ENCODE measurements at places on chromosomes 16 and 17.
A peak's percentile ranks its signal among the peaks of the same experiment; 100 is the strongest.

DNA sequence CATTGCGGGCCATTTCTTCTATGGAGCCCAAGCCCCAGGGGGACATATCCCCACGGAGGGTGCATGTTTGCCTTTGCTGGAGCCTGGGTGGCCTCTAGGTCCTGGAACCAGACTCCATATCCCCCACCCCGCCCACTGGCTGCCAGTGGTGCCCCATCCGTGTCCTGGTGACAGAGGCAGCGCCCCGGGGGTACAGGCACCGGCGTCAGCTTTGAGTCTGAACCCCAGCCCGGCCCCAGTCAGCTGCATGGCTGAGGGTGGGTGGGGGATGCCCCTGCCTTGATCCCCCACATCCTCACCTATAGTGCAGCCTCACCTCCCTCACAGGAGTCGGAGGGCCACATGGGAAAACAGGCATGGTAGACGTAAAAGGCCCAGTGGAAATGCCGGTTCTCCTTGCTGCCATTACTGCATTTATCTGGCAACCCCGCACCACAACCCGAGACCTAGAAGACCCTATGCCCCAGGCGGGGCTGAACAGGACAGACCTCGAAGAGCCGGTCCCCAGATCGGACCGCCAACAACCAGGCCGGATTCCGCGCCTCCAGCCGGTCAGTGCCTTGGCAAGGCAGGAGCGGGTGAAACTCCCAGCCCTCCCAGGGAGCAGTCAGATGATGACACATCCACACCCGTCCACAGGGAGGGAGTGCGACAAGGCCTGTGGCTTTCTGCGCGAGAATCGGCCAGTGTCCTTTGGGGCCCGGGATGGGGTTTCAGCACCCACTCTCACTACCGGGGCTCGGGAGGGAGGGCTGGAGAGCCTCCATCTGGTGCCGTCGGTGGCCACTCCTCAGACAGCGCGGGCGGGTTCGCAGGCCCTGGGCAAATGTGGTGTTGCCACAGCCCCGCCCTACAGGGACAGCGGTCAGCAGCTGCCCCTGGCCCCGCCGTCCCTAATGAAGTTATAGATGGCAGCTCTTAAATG, 11.9 kb upstream of the SSTR5 start:
- DNase-seq = no peak

GRCh38 chr16:28308794-28309584, 16.7 kb downstream of the SBK1 start:
- peak; percentile 33 for DNase-seq

GRCh38 chr17:64572682-64573154, 65.9 kb downstream of the CEP95 start:
- DNase-seq = no peak

- DNase-seq = peak; percentile 86
Observed at GRCh38 chr16:81006211-81006812, 373 bp downstream of the CMC2 start.

DNA sequence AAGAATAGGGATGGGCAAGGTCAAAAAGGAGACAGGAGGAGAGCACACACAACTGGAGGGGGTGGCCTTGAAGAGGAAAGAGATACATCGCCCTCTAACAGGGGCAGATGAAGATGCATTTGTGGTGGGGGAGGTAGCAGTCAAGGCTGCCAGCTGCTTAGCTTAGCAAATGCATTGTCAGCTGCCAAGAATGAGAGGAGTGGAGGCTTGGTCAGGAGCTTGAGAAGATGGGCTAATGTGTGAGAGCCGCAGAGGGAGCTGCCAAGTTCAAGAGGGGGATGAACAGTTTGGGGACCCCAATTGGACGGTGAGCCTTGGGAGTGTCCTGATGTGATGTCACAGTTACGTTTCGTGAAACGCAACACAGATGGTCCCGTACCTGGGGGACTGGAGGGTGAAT, 28.9 kb upstream of the GNA13 start:
- no peak for DNase-seq

- no peak for DNase-seq
Observed at GRCh38 chr16:73042807-73043206, 5.1 kb downstream of the ZFHX3 start.

GRCh38 chr16:68851601-68852000, 8.3 kb downstream of the TANGO6 start:
- no peak for DNase-seq

- no peak for DNase-seq
Observed at GRCh38 chr17:36686123-36686669, 84.8 kb downstream of the MRM1 start.

- DNase-seq = no peak
Observed at GRCh38 chr16:66652661-66653360, 43.7 kb downstream of the CMTM4 start.

DNA sequence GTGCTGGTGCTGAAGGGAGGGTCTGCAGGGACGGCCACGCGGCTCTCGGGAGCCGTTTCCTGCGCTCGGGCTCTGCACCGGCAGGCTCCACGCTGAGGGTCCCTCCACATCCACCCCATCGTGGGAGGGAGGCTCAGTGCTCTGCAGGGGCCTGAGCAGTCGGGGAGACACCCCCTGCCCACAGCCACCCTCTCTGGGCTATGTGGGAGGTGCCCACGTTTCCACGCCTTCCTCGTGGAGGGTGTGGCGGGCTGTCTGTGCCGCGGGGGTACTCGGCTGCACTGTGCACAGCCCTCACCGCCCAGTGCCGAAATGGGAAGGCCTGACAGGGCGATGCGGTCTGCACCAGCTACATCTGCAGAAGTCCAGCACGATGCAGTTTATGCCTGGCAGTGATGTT, 25.5 kb upstream of the ZNF750 start:
- no peak for DNase-seq

GRCh38 chr17:66192378-66192687, 400 bp upstream of the CEP112 start:
- no peak for DNase-seq

- DNase-seq = no peak
Observed at GRCh38 chr17:77916703-77917481, 41.6 kb upstream of the TNRC6C start.

- peak; percentile 71 for DNase-seq
Observed at GRCh38 chr16:68289621-68290329, 21.0 kb downstream of the SLC7A6OS start.
